Mesenteric fat pad (tissue), 1 donor: ENCODE measurements at places on chromosomes 11 and 22.

DNA sequence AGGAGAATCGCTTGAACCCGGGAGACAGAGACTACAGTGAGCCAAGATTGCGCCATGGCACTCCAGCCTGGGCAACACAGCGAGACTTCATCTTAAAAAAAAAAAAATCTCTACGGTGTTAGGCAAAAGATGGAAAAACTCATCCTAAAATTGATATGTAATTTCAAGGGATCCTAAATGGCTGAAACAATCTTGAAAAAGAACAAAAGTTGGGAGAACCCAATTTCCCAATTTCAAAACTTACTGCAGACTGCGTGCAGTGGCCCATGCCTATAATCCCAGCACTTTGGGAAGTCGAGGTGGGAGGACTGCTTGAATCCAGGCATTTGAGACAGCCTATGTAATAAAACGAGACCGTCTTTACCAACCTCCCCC is 31.7 kb upstream of the TOP3B start:
- DNase-seq = no peak

DNA sequence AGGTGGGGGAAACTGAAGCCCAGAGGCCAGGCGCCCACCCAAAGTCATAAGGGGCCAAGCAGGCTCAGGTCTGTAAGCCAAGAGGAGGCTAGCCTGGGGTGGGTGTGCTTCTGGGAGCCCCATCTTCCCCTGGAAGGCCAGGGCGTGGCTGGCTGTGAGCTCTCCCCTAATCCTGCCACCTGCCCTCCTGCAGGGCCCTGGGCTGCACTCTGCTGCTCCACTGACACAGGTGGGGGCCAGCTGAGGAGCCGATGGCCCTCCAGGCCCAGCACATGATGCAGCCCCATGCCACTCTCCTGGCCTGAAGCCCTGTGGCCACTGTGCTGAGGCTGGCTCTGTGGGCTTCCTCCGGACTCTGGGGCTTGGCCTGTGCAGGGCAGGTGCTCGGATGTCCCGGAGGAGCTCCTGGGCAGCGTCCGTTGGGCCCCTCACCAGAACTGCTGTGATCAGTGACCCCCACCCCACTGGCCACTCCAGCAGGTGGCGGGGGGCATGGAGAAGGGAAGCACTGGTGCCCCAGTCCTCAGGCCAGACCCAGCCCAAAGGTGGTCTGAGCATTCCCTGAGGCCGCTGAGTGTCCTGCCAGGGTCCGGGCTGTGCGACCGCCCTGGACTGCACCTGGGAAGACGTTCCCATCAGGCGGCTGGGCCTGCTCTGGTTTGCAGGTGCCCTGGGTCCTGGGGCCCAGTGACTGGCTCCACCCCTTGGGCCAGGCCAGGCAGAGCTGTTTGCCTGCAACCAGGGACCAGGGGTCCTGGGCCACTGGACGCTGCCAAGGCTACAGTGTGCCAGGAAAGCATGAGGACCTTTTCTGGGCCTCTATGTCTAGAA is 8.5 kb downstream of the PIM3 start:
- DNase-seq = peak; percentile 89

GRCh38 chr11:96205460-96205809 is 137.6 kb downstream of the MAML2 start:
- no peak for DNase-seq

DNA sequence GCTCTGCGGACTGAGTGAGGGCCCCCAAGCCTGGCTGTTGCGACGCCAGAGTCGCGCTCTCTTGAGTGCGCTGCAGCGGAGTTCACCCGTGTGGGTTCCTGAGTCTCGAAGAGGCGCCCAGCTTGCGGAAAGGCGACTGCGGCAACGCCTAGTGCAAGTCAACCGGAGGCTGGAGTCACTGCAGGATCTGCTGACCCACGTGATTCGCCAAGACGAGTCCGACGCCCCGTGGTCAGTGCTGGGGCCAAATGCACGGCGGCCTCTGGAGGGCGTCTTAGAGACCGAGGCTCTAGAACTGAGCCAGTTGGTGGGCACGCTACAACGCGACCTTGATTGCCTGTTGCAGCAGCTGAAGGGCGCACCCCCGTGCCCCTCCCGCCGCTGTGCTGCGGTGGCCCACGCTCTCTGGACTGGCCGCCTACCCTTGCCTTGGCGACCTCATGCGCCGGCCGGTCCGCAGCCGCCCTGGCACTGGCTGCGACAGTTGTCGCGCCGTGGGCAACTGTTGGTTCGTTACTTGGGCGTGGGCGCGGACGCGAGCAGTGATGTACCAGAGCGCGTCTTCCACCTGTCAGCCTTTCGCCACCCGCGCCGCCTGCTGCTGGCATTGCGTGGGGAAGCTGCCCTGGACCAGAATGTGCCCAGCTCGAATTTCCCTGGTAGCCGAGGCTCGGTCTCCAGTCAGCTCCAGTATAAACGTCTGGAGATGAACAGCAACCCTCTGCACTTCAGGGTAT is 32.6 kb downstream of the RRP8 start:
- no peak for DNase-seq

- no peak for DNase-seq
Measured at GRCh38 chr22:48049116-48049515, 1286.7 kb downstream of the TBC1D22A start.

DNA sequence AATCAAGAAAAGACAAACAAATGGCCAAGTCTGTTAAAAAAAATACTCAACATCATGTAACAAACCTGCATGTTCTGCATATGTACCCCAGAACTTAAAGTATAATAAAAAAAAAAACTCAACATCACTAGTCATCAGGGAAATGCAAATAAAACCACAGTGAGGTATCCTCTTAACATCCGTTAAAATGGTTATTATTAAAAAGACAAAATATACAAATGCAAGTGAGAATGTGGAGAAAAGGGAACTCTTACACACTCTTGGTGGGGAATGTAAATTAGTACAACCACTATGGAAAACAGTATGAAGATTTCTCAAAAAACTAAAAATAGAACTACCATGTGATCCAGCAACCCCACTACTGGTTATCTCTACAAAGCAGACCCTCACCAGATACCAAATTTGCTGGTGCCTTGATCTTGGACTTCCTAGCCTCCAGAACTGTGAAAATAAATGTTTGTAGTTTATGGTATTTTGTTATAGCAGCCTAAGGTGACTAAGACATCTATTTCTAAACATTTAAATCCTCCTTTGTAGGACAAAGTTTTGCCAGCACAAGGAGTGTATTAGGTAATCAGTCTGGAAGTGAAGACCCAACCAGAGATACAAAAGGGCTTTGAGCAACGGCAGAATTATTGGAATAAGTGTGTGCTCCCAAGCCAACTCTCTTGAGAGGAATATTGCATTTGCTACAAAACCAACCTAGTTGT is 32.4 kb upstream of the SCUBE2 start:
- DNase-seq = no peak

GRCh38 chr11:119339589-119340334 is 921 bp downstream of the C1QTNF5 start:
- DNase-seq = no peak

- no peak for DNase-seq
Measured at GRCh38 chr11:84173078-84173477, 886.9 kb upstream of the CCDC90B start.

- DNase-seq = no peak
Measured at GRCh38 chr11:90318651-90319050, 95.8 kb upstream of the CHORDC1 start.

- no peak for DNase-seq
Measured at GRCh38 chr11:62457478-62457877, 38.6 kb downstream of the SCGB1A1 start.

GRCh38 chr11:44861849-44862557 is 88.7 kb downstream of the TP53I11 start:
- no peak for DNase-seq

- no peak for DNase-seq
Measured at GRCh38 chr22:19807914-19808872, 46.5 kb downstream of the GNB1L start.

- DNase-seq = no peak
Measured at GRCh38 chr11:62713343-62713742, 5.9 kb downstream of the GNG3 start.

DNA sequence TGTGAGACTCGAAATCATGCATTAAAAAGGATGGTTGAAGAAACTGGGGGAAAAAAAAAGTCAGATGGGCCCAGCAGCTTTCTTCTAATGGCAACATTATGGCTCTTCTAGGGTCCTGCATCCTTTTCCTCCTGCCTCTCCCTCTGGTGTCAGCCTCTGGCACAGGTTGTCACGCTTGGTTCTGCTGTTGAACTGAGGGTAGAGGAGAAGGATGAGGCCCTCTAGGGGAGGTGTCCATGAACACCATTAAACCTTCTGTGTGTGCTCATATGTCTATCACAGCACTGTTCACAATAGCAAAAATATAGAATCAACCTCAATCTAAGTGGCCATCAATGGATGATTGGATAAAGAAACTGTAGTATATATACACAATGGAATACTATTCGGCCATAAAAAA is 36.0 kb downstream of the BUD13 start:
- DNase-seq = no peak

DNA sequence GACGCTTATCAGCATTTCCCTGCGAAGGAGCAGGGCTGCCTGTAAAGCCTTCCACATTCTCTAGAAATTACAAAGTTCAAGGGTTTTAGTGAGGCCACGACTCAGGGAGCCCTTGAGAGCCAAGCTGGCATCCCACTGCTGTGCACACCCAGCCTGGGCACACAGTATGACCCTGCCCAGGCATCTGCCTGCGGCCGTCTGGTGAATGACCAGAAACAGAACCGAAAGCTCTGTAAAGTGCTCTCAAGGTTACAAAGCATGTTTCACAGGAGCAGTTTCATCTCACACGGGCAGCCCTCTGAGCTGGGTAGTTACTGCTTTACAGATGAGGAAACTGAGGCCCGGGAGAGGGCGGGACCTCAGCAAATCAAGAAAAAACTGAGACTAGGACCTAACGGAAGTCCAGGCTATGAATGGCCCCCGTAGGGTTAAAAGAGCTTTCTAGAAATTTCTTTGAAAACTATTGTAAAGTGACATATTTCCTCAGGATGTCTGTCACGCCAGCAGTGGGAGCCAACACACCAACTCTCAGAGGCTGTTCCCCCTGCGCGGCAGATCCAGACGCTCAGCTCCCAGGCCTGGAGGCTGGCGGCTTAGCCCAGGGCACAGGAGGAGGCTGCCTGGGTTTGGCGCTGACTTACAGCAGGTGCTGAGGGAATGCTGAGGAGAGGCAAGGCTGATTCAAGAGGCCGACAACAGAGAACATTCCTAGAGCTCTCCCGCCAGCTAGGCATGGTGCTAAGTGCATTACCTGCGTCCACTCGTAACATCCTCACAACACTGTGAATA is 7.7 kb upstream of the TCF20 start:
- no peak for DNase-seq

DNA sequence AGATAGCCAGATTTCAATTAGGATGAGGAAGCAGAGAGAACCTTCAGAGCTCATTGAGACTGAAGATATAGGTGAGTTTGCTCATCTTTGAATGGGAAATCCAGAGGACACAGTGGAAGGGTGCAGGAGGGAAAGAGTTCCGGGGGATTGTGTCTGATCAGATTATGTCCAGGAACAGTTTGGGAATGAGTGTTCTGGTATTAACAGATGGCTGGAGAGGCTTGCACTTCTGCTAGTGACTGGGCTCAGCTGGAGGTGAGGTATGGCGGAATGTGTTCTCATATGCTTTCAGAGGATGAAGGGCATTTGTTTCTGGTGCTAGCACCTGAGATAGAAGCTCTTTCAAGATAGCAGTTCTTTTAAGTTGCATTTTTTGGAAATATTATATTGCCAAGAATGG is 27.6 kb downstream of the ALKBH3 start:
- DNase-seq = no peak

DNA sequence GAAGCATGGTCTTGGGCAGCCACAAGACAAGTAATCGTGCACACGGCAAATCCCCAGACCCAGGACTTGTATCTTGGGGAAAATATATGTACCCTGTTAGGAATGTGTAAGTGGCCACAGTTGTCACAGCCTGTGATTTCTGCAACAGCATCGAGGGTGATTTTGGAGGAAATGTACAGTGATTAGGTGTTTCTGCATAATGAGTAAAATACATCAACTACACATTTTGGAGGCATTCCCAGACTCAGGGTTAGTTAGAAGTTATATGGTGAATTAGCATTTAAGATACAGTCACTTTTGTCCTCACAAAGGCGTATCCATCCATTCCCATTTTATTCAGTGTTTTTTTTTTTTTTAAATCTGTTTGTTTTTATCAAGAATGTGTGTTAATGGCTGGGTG is 28.4 kb downstream of the SUSD2 start:
- DNase-seq = no peak

DNA sequence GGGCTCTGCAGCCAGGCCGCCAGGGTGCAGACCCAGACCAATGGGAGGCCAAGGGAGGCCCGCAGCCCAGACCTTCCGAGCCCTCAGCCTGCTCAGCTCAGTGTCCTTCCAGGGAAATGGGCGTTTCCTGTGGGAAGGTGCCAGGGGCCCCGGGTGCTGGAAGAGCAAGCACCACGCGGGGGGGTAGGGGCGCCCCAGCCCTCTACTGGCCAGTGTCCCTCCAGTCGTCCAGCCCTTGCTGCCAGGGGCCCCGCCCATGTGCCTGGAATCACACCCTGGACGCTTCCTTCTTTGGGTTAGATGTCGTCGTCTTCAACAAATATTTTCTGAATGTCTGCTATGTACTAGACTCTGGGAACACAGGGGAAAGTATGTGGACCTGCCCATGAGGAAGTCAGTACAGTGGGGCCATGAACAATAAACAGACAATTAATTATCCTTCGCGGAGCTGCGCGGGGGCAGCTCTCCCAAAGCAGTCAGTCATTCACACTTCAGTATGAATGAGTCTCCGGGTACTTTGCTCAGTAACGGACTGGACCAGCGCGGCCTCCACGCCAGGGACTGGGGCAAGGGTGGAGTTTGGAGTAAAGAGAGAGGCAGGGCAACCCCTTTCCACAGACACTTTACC is 60.2 kb downstream of the CDKN1C start:
- no peak for DNase-seq
